ENCODE measurements at places on chromosomes 7 and 10.

DNA sequence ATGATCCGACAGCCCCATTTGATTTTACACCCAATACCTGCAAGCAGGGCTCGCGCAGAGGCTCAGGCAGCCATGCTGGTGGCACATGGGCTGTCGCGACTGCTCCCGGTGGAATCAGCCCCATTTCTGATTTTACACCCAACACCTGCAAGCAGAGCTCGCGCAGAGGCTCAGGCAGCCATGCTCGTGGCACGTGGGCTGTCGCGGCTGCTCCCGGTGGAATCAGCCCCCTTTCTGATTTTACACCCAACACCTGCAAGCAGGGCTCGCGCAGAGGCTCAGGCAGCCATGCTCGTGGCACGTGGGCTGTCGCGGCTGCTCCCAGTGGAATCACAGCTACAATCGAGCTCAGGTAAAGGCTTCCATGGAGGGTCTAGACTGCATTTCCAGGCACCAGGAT is 244.1 kb downstream of the PTPRN2 start:
- no peak for DNase-seq

- DNase-seq: peak; percentile 94
These were observed 18.0 kb downstream of the ADAP1 start for GRCh38 chr7:936386-937054.

- DNase-seq: no peak
These were observed 1.2 kb downstream of the NT5C3A start for GRCh38 chr7:33061282-33061937.

DNA sequence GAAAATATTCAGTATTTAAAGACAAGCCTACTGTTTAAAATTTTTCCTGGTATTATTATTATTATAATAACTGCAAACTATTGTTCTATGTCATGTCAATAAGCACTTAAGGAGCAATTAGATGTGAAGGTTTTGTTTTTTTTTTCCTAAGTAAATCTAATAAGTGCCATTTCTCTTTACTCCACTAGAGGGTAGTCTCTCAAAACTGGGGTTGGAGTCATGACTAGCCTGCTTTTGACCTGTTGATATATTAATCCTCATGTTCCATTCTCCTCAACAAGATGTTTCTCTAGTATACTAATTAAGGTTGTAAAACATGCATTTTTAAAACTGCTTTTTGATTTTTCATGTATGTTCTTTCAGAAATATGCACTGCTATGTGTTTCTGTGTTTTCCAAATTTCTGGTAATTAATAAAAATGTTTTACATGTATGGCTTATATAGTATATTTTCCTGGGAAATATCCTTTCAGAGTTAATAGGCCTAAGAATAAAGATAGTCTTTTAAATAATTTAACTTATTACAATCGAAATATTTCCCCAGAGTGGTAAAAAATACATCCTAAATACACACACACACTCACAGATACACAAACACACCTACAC is 1.0 kb upstream of the LRRN3 start:
- DNase-seq: peak; percentile 63

GRCh38 chr7:81993186-81993585 is 223.3 kb upstream of the HGF start:
- no peak for DNase-seq

- no peak for DNase-seq
These were observed 6.4 kb upstream of the MYL10 start for GRCh38 chr7:101635484-101635883.

DNA sequence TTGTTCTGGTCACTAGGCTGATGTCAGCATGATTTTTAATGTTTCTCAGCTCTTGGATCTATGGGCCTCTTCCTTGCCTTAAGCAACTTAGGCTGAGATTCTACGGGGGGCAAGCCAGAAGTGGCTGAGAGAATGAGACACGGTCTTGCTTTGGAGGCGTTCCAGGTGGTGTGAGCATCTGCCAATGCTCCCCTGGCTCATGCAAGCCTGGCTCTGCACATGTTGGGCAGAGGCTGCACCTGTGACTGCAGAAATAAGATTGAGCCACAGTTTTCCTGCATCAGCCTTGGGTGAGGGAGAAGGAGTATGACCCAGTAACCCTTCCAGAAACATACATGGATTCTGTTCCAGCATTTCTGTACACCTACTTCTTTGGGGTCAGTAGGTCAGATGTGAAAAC is 41.9 kb downstream of the C10orf120 start:
- no peak for DNase-seq

DNA sequence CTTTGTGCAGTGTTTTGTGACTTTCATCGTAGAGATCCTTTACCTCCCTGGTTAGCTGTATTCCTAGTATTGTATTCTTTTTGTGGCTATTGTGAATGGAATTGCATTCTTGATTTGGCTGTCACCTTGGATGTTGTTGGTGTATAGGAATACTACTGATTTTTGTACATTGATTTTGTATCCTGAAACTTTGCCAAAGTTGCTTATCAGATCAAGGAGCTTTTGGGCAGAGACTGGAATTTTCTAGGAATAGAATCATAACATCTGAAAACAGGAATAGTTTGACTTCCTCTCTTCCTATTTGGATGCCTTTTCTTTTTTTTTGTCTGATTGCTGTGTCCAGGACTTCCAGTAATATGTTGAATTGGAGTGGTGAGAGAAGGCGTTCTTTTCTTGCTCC is 283.8 kb upstream of the LRGUK start:
- DNase-seq: no peak

DNA sequence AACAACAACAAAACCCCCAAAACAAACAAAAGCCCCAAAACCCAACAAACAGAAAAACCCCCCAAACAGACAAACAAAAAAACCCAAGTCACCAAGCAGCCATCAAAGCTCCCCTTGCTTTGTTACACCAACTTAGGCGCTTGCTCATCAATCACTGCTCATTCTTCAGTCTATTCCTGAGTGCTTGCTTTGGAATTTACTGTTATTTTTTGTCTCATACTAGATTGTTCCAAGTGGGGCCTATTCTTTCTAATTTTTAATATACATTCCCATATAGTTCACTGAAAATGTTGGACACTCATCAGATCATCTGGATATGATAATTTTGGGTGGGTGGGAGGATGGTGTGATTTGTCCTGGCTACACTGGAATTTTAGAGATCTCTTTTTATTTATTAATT is 126.0 kb upstream of the JCAD start:
- no peak for DNase-seq

DNA sequence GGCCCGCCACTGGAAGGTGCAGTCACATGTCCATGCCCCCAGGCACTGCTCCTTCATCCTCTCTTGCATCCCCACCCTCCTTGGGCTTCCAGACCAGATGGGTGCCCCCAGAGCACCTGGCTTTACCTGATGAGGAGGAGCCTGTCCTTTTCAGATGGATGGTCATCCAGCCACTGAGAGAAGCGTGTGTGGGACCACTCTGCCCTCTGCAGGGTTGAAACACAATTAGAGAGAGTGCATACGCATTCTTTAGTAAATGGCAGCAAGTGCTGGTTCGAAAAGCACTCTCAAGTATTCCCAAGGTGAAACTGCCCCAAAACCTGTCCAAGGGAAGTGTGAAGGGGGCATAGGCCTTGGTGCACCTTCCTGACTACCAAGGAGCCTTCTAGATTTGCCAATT is 41.6 kb downstream of the HBP1 start:
- DNase-seq: no peak

- no peak for DNase-seq
These were observed 147.4 kb upstream of the GPR26 start for GRCh38 chr10:123518765-123519164.

DNA sequence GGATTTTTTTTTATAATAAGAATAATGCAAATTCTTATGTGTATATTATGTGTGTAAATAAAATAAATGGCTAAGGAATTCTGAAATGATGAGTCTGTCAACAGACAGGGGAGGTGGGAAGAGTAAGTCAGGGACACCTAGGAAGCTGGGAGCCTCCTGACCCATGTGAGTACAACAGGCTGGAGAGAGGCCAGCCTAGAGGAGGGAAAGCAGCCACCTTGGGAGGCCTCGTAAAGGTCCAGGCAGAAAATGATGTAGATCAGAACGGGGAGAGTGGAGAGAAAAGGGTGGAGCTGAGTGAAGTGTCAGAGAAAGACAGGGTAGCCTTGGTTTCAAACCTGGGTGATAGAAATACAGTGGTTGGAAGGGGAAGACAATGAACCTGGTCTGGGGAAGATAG is 6.9 kb downstream of the NRAP start:
- DNase-seq: no peak

- DNase-seq: no peak
These were observed 72.9 kb downstream of the ZNF783 start for GRCh38 chr7:149334930-149335329.

DNA sequence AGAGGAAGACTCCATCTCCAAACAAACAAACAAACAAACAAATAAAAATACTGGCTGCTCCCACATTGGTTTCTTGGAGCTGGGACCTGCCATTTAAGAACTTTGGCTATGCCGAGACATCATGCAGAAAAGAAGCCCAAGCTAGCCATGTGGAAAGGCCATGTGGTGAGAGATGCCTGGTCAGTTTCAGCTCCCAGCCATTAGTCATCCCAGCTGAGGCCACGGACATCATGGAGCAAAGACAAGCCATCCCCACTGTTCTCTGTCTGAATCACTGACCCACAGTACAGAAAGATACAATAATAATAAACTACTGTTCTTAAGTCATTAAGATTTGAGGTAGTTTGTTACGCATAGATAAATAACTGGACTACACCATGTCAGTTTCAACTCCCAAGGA is 70.0 kb upstream of the PCBD1 start:
- DNase-seq: no peak

DNA sequence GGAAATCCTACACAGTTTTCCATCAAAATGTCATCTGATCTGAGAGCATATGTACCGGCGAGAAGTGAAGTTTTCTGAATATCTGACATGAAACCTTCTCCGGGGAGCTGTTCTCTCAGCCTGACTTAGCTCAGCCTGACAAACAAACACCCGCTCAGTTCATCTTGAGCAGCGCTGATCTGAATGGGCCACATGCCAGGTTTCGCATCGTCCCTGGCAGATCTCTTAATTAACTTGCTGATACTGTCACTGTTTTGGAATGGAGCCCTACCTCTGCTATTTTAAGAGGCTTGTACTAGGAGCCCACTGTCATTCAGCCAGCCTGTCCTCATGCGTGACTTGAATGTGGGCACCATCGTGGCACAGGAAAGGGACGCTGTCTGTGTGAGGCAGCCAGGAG is 109.2 kb downstream of the STRA8 start:
- no peak for DNase-seq

DNA sequence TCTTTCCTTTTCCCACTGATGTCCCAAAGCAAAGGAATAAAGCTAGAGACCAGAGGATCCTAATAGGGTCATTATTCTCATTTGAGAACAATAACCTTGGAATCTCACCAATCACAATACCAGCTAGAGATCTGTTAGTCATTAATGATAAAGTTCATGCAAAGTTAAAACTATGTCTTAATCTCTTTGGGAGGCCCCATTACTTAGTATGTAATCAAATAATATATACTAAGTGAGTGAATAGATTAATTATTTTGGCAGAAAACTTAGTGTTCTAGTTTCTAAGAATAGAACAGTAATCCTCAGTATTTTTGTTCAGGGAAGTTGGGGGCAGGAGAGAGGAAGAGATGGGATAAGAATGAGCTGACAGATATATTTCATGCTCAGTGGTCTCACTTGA is 227.2 kb downstream of the MTERF1 start:
- DNase-seq: no peak

DNA sequence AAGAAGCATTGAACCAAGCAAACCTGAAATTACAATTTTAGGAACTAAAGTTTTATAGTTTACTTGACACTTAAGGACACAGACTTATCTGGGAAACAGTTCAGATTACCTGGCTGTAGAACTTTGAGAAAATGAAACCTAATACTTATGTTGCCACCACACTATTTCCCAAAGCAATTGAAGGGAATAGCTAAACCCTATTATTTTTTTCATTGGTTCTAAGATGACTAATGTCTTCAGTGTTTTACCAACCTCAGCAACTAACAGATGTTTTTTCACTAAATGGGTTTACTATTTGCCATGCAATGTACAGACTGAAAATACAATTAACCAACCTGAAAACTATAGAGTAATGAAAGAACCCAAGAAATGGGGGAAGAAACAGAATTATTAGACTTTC is 689.6 kb downstream of the SORCS1 start:
- no peak for DNase-seq

DNA sequence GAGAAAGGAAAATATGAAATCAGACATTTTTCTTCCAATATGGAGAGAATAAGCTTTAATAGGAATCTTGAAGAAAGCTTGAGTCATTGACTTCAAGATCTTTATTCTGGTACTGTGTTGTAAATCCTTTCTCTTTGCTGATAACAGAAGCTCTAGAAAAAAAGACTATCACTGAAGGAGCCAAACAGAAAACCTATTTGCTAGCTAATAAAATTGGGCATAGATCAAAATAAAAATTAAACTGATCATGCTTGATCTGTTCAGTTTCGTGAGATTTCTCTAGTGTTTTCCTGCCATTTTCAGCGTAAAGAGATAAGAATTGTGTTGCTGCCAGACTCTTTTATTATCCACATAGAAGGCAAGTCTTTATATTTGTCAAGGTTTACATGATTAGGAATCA is 1.5 kb upstream of the GHITM start:
- DNase-seq: no peak

DNA sequence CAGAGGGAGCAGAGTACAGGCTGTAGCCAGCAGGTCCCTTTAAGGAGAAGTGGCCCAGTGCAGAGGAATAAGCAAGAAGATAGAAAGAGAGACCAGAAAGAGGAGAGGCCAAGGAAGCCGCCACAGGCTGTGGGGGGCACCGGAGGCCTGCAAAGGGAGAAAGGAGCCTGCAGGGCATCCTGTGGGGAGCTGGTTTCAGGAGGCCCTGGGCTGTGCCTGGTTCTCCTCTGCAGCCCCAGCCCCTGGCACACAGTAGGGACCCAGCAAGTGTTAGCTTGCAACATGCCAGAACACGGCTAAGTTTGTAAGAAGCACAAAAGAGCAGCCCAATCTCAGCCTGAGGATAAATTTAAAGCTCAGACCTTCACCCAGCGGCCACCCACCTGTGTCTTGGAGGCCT is 12.3 kb upstream of the C10orf71 start:
- DNase-seq: no peak

DNA sequence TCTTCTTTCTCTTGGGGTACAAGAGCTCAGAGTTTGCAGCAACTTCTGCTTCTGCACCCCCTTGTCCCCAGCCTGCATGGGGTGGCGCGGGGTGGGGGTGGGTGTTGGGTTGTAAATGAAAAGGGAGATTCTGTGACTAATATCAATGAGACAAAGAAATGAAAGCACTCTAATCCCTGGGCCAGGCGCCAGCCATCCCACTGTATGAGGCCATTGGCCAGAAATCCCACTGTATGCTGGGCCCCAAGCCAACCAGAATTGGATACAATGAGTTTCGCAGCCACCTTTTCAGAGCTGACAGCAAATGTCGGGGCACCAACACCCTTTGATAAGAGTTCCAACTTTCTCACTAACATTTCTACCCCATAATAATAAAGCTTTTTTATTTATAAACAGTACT is 10.9 kb upstream of the PTN start:
- DNase-seq: no peak

- no peak for DNase-seq
These were observed 98.6 kb upstream of the DIP2C start for GRCh38 chr10:787933-788651.

- no peak for DNase-seq
These were observed 7.7 kb downstream of the ZSCAN25 start for GRCh38 chr7:99624484-99624883.

- DNase-seq: no peak
These were observed 1136.4 kb downstream of the TYW1 start for GRCh38 chr7:68133045-68133444.

- no peak for DNase-seq
These were observed 5.6 kb upstream of the POM121 start for GRCh38 chr7:72919256-72919775.

GRCh38 chr10:48791267-48791928 is 106.7 kb downstream of the WDFY4 start:
- no peak for DNase-seq

All from SW480 (cell line).